ENCODE measurements at places on chromosomes 1 and 21. TPM values are rescaled to one million over a fixed set of nuclear protein-coding genes. Genes with fewer than 3 reads are reported as not detected.
A peak's percentile ranks its signal among the peaks of the same experiment; 100 is the strongest.

DNA sequence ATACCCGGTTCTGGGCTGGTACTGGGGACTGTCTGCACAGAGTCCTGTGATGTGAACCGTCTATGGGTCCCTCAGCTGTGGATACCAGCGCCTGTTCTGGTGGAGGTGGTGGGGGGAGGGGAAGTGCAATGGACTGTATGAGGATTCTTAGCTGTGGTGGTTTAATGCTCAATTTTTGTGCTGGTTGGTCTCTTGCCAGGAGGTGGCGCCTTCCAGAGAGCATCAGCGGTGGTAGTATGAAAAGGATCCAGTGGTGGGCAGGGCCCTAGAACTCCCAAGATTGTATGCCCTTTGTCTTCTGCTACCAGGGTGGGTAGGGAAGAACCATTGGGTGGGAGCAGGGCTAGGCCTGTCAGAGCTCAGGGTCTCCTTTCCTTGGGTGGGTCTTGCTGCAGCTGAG, 89.4 kb upstream of the B3GALT2 start:
- no peak for DNase-seq
- no peak overlapping the region for H3K27ac ChIP-seq
- H3K36me3 ChIP-seq, result peaks cover 20% of the 10 kb centered on the region
- no peaks in the 10 kb centered on the region for H3K27me3 ChIP-seq
- no peak overlapping the region for H3K4me3 ChIP-seq
- peaks cover 9% of the 10 kb centered on the region for H3K4me1 ChIP-seq

GRCh38 chr1:244409701-244410100, 42.0 kb downstream of the ADSS2 start:
- no peak overlapping the region for H3K4me3 ChIP-seq
- H3K36me3 ChIP-seq, result peaks cover 95% of the 10 kb centered on the region
- DNase-seq, result no peak
- H3K27ac ChIP-seq, result no peak overlapping the region
- no peaks in the 10 kb centered on the region for H3K27me3 ChIP-seq

GRCh38 chr1:83791821-83792437, 207.0 kb downstream of the TTLL7 start:
- no peak overlapping the region for H3K27ac ChIP-seq
- no peak overlapping the region for H3K4me3 ChIP-seq
- no peak for DNase-seq
- H3K36me3 ChIP-seq, result no peaks in the 10 kb centered on the region
- H3K27me3 ChIP-seq, result no peaks in the 10 kb centered on the region

DNA sequence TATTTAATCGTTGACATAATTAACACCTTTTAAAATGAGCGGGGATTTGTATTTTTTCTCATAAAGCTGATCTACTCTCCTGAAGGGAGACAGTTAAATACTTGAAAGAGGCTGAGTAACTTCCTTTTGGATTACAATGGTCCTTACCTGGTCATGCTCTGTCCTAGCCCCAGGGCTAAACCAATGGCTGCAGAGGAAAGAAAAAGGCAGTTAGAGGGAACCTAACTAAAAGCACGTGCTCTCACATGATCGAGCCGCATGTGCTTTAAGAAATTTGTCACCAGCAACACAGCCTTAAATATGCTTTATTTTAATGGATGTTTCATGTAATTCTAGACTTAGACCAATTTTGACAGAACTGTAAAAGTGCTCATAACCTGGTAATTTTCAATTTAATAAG, 132.7 kb downstream of the GPATCH2 start:
- no peak for DNase-seq
- no peaks in the 10 kb centered on the region for H3K27me3 ChIP-seq
- H3K4me3 ChIP-seq, result no peak overlapping the region
- H3K27ac ChIP-seq, result no peak overlapping the region
- peaks cover 14% of the 10 kb centered on the region for H3K4me1 ChIP-seq

DNA sequence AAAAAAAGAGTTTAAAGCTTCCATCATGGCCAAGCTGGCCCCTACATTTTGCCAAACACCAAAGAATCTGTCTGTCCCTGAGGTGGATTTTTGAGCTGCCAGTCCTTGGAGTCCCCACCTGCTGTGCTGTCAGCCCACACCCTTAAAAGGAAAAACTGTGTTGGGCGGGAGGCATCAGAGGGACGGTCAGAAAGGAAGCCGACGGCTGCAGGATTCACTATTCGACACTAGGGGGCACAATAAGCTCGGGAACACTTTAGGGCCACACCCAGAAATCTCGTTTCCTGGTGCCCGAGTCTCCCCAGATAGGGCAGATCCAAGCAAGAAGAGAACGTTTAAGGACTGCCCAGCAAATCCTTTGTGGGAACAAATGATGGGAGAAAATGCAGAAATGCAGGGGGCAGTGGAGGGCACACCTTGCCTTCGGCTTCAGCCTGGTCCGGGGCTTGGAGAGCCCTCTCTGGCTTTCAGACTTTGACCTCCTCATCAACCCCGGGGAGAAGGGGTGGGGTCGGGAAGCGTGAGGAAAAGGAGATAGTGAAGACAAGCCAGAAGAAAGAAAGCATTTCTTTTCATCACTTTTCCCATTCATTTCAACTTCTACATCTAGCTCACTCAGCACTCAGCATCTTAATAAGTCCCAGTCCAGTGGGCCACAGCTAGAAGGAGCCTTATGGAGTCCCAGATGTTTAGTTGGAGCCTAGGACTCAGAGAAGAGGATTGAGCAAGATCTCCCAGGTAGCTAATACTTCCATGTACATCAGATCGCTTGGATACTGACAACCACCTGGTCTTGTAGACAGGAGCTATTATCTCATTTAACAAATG, 5.0 kb upstream of the CTTNBP2NL start:
- peak overlapping the region; percentile 75 for H3K4me3 ChIP-seq
- peak; percentile 73 for DNase-seq
- no peak overlapping the region for H3K27ac ChIP-seq
- no peaks in the 10 kb centered on the region for H3K36me3 ChIP-seq

DNA sequence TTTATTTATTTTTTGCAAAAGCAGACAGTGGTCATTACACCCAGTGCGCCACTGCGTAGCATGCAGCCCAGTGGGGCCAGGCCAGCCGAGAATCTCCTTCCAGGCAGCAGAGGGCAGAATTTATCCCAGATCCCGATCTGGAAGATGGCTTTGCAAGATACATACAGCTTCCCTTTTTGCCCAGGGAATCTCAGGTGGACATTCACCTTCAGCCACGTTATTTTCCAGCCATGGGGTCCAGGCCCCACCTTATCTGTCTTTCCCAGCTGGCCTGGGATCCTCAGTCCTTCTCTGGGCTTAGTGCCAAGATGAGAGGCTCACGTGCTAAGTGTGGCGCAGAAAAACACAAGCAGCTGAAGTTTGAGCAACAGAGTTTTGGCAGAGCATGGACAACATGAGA, 123.6 kb downstream of the AJAP1 start:
- no peaks in the 10 kb centered on the region for H3K4me1 ChIP-seq
- no peak overlapping the region for H3K4me3 ChIP-seq

DNA sequence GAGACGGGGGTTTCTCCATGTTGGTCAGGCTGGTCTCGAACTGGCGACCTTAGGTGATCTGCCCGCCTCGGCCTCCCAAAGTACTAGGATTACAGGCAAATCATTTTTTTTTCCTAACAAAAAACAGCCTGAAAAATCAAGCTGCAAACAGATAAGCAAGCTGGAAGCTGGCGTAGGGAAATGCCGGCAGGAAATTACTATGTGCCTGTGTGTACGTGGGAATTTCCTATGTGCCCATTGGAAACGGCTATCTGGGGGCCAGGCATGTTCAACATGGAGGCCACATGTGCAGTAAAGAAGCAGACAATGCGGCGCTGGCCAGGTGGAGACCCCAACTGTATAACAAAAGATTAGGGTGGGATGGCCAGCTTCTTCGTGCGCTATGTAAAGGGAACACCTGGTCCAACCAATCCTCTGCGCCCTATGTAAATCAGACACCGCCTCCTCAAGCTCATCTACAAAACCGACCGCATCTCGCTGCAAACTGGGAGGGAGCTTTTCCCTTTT, 9.1 kb upstream of the AADACL4 start:
- H3K27ac ChIP-seq, result no peak overlapping the region
- H3K36me3 ChIP-seq, result no peaks in the 10 kb centered on the region
- DNase-seq, result no peak
- H3K4me1 ChIP-seq, result peaks cover 3% of the 10 kb centered on the region
- H3K27me3 ChIP-seq, result peaks cover 7% of the 10 kb centered on the region

GRCh38 chr1:91761295-91761721, 124.6 kb downstream of the TGFBR3 start:
- no peaks in the 10 kb centered on the region for H3K27me3 ChIP-seq
- H3K4me1 ChIP-seq, result peaks cover 33% of the 10 kb centered on the region
- H3K36me3 ChIP-seq, result peaks cover 34% of the 10 kb centered on the region
- no peak for DNase-seq
- peak overlapping the region; percentile 28 for H3K27ac ChIP-seq

DNA sequence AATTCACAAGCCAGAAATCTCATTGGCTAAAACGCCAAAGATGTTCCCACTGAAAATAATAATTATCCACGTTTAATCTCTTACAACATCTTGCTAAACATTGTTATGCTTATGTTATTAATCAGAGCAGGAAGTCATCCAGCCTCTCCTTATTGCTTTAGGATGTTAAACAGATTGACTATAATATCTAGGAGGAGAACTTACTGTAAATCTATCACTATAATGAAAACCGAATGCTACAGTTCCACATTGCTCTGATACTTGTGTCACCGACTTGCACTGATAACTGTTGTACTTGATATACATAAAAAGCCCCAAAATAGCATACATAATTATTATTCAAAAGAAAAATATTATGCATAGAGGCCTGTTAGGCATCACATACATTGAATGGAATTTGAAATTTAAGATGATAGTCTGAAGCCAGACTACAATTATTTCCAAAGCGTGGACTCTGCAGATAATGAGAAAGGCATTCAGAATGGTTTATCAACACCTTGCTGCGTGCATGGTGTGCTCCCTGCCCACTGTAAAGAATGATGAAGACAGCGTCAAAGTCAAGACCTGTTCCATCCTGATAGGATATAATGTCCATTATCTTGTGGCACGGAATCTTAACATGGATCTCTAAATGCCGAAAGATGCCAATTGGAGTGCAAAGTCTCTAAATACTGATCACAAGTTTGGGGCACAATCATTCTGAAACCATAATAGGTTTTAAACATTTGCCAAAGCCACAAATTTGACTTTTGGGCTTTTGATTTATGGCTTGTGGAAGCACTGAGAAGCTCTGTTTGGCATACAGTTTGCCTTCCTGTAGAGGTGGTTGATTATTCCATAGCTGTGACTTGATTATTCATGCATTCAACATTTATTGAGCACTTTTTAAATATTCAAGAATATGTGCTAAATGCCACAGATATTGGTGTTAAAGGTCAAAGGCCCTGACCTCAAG, 71.3 kb downstream of the CRB1 start:
- no peak overlapping the region for H3K27ac ChIP-seq
- peaks cover 12% of the 10 kb centered on the region for H3K4me1 ChIP-seq
- H3K36me3 ChIP-seq, result no peaks in the 10 kb centered on the region
- H3K27me3 ChIP-seq, result peaks cover 11% of the 10 kb centered on the region
- no peak overlapping the region for H3K4me3 ChIP-seq
- DNase-seq, result no peak

- no peak overlapping the region for H3K27ac ChIP-seq
- no peaks in the 10 kb centered on the region for H3K27me3 ChIP-seq
- H3K4me3 ChIP-seq, result no peak overlapping the region
- DNase-seq, result no peak
Measured at GRCh38 chr1:209116705-209117104, 466.8 kb upstream of the CAMK1G start.

DNA sequence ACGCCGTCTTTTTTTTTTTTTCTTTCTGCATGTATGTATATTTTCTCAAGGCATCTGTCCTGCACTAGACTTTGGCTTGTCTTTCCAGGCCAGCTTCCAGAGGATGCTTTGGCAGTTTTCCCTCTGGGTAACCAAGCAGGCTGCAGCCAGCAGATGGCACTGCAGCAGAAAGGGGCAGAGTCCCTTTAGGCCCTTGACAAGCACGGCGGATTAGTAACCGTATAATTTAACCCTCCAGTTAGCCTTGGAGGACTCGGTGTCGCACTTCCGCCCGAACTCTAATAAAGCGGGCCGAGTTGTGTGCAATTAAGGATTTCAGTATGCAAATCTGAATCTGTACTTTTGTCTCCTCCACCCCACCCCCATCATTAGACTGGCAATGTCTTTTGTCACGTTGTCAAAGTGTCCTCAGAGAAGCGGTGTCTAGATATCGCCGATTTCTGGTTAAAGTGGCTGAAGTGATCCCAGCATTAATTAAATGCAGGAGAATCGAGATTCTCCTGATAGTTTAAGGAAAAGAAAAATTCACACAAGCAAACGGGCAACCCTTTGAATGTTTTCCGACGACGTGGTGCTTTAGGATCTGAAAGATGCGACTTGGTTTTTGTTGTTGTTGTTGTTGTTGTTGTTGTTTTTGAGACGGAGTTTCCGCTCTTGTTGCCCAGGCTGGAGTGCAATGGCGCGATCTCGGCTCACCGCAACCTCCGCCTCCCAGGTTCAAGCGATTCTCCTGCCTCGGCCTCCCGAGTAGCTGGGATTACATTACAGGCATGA, 1.1 kb upstream of the TMEM167B start:
- peak overlapping the region; percentile 99 for H3K4me3 ChIP-seq
- peak overlapping the region; percentile 96 for H3K27ac ChIP-seq
- peak; percentile 37 for DNase-seq

GRCh38 chr1:227950735-227951346, 3.1 kb upstream of the WNT9A start:
- H3K36me3 ChIP-seq, result no peaks in the 10 kb centered on the region
- H3K4me1 ChIP-seq, result peaks cover 3% of the 10 kb centered on the region
- peaks cover 40% of the 10 kb centered on the region for H3K27me3 ChIP-seq
- DNase-seq, result no peak
- no peak overlapping the region for H3K4me3 ChIP-seq
- no peak overlapping the region for H3K27ac ChIP-seq

- no peak overlapping the region for H3K27ac ChIP-seq
- H3K27me3 ChIP-seq, result no peaks in the 10 kb centered on the region
- no peak overlapping the region for H3K4me3 ChIP-seq
Measured at GRCh38 chr1:206678490-206678889, 6.2 kb upstream of the MAPKAPK2 start.

DNA sequence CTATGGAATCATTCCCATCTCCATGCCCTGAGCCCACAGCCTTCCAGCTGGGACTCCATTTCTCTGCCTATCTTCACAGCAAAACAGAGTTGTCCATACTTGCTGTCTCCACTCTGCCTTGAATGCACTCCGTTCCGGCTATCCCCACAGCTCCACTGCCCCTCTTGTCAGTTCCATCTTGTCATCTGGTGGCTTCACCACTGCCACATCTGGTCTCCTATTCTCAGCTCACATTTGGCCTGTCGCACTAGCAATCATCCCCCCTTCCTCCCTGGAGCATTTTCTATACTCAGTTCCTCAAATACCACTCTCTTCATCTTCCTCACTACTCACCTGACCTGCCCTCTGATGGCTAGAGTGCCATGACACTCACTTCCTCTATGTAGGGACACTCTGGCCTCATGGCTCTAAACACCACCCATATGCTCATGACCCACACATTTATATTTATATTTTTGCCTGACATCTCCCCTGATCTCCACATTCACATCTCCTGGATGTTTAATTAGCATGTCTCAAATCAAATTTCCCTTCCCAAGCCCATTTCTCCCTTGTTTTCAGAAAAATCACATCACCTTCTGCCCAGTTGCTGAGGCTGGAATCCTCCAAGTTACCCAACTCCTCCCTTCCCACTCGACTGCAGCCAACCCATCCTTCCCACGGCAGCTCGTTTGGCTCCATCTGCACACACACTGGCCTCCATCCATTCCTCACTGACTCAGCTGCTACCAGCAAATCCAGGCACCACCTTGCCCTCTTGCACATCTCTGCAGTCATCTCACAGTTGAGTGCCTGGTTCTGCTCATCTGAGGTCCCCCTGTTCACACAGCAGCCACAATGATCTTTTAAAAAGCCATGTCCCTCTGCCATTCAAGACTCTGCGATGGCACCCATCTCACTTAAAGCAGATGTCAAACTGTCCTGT, 6.1 kb downstream of the ZNF692 start:
- no peak overlapping the region for H3K4me3 ChIP-seq
- H3K27me3 ChIP-seq, result no peaks in the 10 kb centered on the region
- peaks cover 19% of the 10 kb centered on the region for H3K4me1 ChIP-seq

The GNG12 gene
- 0.16 TPM for total RNA-seq

The KCNJ10 gene
- total RNA-seq, result not detected

The SELE gene
- not detected for total RNA-seq
